ENCODE measurements at places on chromosomes 11 and 22.

GRCh38 chr11:104663190-104664140 lies 234.8 kb downstream of the CASP12 start:
- no peak for ATAC-seq

GRCh38 chr11:19935507-19935906 lies 222.9 kb downstream of the NAV2 start:
- no peak for ATAC-seq

GRCh38 chr11:32071811-32072210 lies 19.1 kb upstream of the RCN1 start:
- no peak for ATAC-seq

DNA sequence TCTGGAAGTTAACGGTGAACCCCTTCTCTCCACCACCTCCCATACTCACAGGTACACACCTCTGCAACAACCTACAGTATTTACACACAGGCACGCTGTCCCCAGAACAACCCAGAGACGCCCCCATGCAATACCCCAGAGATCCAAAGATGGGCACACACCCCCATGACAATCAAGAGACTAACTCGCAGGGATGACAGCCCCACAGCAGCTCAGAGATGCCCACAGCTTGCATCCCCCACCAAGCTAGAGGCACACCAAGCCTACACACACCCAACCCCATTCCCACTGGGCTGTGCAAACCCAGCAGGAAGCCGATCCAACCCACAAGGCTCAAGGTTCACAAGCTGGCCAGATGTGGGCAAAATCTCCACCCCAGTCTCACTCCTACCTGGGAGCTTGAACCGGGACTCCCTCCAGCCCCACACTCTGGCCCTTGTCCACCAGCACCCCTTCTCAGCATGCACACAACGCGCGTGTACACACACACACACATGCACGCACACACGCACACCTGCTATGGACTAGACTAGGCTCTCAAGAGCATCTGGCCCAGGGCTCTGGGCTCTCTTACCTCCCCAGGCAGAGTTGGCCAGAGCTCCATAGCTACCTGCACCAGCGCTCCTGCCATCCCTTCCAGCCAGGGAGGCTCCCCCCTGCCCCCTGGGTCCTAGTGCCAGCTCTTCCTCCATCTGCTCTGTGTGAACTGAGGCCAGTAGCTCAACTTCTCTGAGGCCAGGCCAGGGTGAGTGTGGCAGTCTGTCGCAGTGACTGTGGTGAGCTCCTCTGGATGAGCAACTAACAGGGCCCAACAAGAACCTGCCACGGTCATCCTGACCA lies 11.5 kb downstream of the STARD10 start:
- ATAC-seq: peak; percentile 20

Data from activated T-helper 17 cell treated with anti-CD3 and anti-CD28 coated beads, Interleukin-2, amount 50 U/mL, for 72 hours (primary cell).